ENCODE measurements at places on chromosomes 12 and 14.
A peak's percentile ranks its signal among the peaks of the same experiment; 100 is the strongest.

DNA sequence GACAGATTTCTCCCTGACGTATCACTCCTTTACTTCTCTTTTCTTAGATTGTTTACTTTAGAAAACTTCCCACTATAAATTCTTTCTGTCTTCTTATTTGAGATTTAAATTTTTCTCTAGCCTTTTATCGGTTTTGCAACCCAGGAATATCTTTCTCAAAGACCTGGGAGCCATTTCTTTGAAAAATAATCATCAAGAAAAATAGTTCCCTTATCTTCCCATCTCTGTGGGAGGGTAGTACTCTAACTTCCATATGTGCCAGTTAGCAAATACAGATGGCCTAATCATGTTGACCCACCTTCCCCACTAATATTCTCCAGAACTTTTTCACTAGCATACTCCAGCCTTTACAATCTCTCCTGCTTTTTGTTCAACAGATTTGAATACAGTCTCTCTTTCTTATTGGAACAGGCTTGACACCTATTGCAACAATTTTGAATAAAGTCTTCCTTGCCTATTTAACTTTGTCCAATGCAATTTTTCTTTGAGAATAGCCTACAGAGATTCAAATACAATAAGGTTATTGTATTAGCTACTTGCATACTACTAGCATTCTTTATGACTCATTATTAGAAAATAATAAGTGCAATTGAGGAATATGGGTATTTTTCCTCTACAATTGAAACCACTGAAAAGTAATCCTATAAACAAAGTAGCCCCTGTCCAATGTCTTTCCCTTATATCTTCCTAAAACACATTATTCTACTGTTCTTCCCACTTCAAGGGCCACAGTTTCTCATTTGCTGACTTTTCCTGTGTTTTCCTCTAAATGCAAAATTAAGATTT, 27.4 kb upstream of the KLRB1 start:
- no peak for DNase-seq

GRCh38 chr12:93802293-93802692, 125.1 kb downstream of the CRADD start:
- DNase-seq = no peak

DNA sequence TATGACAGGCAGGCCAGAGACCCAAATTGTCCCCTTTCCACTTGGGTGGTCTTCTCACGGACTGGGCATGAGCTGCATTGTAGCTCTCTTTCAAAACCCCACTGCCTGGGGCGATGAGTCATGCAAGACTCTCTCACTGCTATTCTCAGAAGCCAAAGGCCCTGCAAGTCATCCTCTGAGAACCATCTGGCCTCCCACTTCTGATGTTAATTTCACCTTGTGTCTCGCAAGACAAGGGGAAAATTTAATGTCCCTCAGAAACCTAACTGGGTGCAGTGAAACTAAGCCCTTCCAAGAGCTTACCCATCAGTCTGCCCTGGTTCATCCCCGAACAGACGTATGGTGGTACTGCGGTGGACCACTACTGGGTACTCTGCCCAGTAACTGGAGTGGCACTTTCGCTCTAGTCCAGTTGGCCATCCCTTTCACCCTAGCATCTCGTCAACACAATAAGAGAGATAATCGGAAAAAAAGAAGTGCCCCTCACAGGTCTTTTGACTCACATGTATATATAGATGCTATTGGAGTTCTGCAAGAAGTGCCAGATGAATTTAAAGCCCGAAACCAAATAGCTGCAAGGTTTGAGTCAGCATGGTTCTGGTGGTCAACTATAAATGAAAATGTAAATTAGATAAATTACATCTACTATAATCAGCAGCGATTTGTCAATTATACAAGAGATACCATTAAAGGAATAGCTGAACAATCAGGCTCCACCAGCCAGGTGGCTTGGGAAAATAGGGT, 31.3 kb upstream of the LALBA start:
- no peak for DNase-seq

- no peak for DNase-seq
Measured at GRCh38 chr12:107761502-107761904, 566 bp upstream of the PRDM4 start.

- peak; percentile 34 for DNase-seq
Measured at GRCh38 chr14:102187044-102187443, 47.3 kb downstream of the WDR20 start.

- DNase-seq = no peak
Measured at GRCh38 chr14:37585971-37586796, 8.9 kb downstream of the FOXA1 start.

GRCh38 chr14:52949711-52950409, 990 bp downstream of the FERMT2 start:
- no peak for DNase-seq

DNA sequence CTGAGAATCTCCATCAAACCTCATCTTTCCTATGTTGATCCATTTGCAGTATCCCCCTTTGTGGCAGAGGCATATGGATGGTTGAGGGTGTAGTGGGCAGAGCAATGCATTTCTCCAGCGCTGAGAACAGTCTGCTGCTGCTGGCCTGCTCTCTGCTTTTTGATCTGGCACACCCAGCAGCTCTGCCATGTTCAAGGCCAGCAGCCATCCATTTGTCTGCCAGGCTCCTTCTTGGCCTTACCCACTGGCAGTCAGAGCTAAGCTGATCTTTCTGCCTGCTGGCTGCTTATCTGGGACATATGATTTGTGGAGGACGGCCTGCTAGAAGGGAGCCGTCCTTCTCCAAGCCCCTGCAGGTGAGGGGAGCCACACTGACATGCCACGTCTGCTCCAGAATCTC, 17.0 kb downstream of the NPC2 start:
- DNase-seq = no peak

DNA sequence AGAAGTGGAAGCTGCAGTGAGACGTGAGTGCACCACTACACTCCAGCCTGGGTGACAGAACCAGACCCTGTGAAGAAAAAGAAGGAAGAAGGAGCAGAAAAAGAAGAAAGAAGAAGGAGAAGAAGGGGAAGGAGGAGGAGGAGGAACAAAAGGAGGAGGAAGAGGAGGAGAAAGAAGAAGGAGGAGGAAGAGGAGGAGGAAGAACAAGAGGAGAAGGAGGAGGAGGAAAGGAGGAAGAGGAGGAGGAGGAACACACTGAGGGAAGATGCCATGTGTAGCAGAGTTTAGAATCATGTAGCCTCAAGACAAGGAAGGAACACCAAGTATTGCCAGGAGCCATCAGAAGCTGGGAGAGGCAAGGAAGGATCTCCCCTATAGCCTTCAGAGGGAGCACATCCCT, 241.5 kb downstream of the KSR2 start:
- DNase-seq = no peak

DNA sequence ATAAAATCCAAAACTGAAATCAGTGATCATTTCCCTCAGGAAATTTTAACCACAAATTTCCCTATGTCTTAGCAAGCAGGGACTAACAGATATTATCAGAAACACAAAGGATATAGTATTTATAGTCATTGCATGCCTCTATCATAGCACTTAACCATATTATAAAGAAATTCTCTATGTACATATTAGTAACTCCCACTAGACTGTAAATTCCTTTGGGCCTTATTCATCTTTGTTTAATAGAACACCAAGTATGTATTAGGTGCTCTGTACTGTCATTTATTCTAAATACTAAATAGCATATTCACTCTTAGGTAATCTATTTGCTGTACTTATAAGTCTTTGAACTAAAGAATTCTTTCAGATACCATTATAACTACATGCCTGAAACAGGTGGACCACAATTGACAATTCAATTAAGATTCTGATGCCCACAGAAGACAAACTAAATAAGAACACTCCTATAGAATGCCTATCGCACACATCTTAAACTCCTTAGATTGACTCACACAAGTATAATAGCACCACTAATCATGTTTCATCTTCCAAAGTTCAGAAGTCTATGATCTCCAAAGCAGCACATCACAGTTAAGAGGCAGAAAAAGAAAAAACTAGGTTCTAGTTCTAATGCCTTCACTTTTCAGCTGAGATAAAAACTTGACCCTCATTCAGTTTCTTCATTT, 134.1 kb downstream of the FSCB start:
- DNase-seq = no peak

- no peak for DNase-seq
Measured at GRCh38 chr14:106372870-106373652, 846.7 kb downstream of the TMEM121 start.

- DNase-seq = no peak
Measured at GRCh38 chr14:61603736-61604135, 91.6 kb upstream of the HIF1A start.

DNA sequence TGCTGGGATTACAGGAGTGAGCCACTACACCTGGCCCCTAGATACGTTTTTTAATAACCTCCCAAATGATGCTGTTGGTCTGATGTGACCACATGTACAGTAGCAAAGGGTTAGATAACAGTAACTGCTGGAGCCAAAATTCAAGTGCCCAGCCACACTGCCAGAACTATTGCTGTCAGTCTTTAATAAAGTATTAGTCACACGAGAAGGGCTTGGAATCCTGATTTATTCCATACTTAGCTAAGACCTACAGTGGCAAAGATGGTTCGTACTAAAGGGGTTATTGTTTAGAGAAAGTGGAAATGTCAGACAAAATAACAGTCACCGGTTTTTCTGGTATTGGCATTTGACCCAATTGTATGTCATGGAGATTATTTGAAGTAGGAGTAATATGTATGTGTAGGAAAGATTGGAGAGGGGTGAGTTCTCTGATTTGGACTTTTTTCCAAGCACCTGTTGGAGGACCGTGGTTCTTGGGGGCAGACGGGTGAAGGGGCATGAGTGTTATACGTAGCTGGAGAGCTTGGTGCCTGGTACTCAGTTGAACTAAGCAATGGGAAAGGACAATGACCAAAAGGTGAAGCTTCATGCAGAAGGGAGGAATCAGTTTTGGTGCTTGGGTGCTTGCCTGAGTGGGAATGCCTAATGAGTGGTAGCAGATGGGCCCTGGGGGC, 9.7 kb downstream of the TUBA1C start:
- DNase-seq = no peak

- no peak for DNase-seq
Measured at GRCh38 chr12:66103016-66103913, 27.3 kb downstream of the LLPH start.

DNA sequence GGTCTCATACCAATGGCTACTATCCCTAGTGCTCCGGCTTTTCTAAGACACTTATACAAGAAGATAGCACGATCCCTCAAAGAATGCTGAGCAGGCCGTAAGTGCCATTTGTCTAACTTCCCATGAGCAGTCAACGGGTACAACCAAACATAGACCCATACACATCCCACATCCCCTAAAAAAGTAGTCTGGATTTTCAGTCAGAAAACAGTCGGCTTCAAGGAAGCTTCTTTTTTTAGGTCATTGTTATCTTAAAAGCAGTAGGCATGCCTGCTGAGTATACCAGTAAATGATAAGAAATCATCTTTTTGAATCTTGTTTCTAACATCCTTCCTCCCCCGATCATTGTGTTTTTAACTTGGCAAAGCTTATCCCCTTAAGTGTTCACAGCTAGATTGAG, 19.8 kb downstream of the OSBPL8 start:
- DNase-seq = no peak

DNA sequence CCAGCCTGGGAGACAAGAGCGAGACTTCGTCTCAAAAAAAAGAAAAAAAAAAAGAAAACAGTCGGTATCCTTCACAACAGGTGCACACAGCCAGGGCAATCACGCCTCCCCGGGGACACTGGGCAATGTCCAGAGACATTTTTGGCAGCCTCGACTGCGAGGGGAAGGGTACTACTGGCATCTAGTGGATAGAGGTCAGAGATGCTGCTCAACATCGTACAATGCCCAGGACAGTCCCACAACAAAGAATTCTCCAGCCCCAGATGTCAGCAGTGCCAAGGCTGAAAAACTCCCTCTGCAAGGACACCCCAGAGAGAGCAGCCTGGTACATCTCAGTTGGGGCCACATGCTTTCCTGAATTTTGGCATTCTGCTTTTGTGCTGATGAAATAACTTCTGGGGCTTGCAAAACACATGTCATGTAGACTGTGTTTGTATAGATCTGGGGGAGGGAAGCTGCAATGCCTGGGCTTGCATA, 21.5 kb downstream of the ALDH2 start:
- DNase-seq = no peak

DNA sequence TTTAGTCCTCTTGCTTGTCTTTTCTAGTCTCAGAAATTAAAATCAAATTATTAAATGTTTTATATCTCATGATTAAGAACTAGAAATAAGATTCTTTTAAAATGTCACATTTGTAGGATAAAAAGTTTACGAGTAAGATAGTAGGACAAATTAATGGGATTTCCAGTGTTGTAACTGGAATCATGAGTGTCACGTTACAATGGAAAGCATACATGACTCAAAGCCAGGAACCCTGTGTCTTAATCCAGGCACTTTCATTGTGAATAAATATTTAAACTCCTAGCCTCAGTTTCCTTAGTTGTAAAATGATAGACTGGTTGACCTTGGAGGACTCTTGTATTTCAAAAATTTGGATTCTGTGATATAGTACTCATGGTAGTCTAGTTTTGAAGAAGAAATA, 84.9 kb downstream of the MIA2 start:
- no peak for DNase-seq

GRCh38 chr14:71341156-71341555, 433.9 kb downstream of the PCNX1 start:
- no peak for DNase-seq

DNA sequence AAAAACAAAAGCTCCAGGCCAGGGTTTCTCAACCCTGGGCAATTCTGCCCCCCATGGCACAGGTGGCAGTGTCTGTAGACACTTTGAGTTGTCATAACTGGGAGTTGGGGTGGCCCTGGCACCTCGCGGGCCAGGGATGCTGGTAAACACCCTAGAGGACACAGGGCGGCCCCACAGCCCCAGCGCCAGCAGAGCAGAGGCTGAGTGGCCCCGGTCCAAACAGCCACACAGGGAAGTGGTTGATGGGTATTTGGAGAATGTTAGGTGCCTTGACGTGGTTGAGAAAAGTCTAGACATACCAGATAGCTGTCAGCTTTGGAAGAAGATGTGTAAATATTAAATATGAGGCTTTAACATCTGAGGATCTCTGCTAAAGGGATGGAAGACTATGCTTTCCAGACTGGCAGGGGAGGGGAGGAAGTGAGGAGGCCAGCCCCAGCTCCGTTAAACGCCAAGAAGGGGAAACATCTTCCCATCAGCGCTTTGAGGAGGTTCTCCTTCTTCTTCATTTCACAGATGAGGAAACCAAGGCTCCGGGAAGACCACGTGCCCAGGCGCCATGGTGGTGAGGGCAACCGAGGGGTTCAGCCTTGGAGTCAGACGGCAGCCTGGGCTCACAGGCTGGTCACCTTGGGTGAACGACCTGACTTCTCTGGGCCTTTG, 103.7 kb downstream of the SCARB1 start:
- no peak for DNase-seq

DNA sequence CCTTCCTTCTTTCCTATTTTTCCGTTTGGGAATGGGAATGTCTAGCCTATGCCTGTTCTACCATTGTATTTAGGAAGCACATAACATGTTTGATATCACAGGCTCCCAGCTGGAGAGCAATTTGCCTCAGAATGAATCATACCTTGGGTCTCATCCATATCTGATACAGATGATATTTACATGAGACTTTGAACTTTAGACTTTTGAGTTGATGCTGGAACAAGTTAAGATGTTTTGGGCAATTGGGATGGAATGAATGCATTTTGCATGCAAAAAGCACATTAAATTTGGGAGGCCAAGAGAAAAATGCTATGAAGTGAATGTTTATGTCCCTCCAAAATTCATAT, 61.9 kb upstream of the BEGAIN start:
- no peak for DNase-seq

GRCh38 chr12:12720672-12721161, 3.5 kb downstream of the CDKN1B start:
- DNase-seq = no peak

Measured in amniotic stem cell (primary cell).